Esophagus squamous epithelium (tissue), 5 donors: ENCODE measurements at places on chromosomes 1 and 21.
A peak's percentile ranks its signal among the peaks of the same experiment; 100 is the strongest.

DNA sequence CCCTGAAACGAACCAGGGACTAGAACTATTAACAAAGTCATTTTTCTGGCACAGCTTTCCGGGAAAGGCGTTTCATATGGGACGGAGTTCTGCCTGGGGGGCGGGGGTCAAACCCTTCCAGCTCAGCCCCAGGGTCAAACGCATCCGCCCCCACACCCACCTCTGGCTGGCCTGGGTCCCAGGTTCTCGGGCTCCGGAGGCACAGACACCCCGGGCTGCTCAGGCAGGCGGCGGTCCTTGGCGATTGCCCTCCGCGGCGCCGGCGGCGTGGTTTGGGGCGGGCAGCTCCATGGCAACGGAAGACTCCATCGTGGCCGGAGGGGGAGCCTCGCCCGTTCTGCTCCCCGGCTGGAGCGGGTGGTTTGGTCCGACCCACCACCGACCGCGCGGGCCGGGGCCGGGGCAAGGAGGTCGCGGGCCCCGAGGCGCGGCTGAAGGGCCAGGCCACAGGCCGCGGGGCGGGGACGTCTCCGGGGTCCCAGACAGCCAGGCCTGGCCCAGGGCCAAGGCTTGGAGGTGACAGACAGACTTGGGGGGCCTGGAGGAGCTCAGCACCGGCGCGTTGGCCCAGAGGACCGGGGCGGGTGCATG is at the start of gene CFAP74:
TSS of gene CFAP74 (minus strand) at position 246 of the 591 bp plus-strand sequence. CDS start 12,830 bp downstream, outside the sequence.
- H3K36me3 ChIP-seq = no peaks in the 10 kb centered on the region
- H3K4me1 ChIP-seq = no peaks in the 10 kb centered on the region
- no peaks in the 10 kb centered on the region for H3K27me3 ChIP-seq
- no peak within 1 kb of the TSS for H3K4me3 ChIP-seq
- DNase-seq = no peak

DNA sequence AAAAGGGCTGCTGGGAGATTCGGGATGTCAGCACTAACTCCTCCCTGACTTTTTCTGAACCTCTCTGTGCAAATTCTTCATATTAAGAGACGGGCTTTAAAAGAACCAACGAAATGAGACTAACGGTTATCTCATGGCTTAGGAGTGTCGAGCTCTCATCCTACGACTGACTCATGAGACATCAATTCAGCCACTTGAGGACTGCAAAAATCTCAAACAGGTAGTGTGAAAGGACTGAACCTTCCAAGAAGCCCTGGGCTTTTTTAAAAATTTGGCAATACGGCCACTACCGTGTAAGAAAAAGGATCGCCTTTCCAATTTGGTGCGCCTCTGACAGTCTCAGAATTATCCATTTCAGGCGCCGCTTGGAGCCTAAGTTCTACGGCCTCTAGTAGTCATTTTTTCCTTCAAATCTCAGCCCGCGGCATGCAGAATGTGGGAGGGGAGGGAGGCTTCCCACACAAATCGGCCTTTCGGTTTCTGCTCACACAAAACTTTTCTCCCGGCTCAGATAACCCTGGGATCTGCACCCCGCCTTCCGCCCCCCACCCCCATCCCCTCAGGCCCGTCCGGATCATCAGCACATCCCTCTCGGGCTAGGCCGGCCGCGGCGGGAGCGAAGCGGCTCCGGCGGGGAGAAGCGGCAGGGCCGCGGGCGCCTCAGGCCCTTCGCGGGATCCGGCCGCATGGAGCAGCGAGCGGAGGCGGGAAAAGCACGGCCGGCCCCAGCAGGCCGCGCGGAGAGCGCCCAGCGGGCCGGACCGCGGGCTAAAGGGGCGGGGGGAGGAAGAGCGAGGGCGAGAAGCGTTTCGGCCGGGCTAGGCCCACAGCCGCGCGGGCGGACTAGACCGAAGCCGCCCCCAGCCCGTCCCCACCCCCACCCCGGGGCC is 618 bp downstream of the HNRNPR start:
- no peak for DNase-seq
- peak overlapping the region; percentile 95 for H3K4me3 ChIP-seq
- peaks cover 41% of the 10 kb centered on the region for H3K4me1 ChIP-seq
- H3K27me3 ChIP-seq = no peaks in the 10 kb centered on the region
- H3K36me3 ChIP-seq = no peaks in the 10 kb centered on the region

GRCh38 chr1:156445789-156446263 is 54.7 kb downstream of the MEF2D start:
- H3K36me3 ChIP-seq = no peaks in the 10 kb centered on the region
- no peak overlapping the region for H3K4me3 ChIP-seq
- H3K4me1 ChIP-seq = no peaks in the 10 kb centered on the region
- no peak overlapping the region for H3K27ac ChIP-seq
- H3K27me3 ChIP-seq = peaks cover 14% of the 10 kb centered on the region
- DNase-seq = no peak

- DNase-seq = no peak
- no peaks in the 10 kb centered on the region for H3K36me3 ChIP-seq
- H3K4me1 ChIP-seq = peaks cover 5% of the 10 kb centered on the region
- H3K27ac ChIP-seq = no peak overlapping the region
- no peak overlapping the region for H3K4me3 ChIP-seq
Measured at GRCh38 chr21:41602531-41602930, 94.6 kb upstream of the TMPRSS2 start.

GRCh38 chr1:165539908-165540307 is 3.9 kb upstream of the LRRC52 start:
- no peak overlapping the region for H3K4me3 ChIP-seq
- no peak for DNase-seq
- H3K36me3 ChIP-seq = no peaks in the 10 kb centered on the region
- H3K4me1 ChIP-seq = peaks cover 10% of the 10 kb centered on the region
- H3K27me3 ChIP-seq = no peaks in the 10 kb centered on the region

DNA sequence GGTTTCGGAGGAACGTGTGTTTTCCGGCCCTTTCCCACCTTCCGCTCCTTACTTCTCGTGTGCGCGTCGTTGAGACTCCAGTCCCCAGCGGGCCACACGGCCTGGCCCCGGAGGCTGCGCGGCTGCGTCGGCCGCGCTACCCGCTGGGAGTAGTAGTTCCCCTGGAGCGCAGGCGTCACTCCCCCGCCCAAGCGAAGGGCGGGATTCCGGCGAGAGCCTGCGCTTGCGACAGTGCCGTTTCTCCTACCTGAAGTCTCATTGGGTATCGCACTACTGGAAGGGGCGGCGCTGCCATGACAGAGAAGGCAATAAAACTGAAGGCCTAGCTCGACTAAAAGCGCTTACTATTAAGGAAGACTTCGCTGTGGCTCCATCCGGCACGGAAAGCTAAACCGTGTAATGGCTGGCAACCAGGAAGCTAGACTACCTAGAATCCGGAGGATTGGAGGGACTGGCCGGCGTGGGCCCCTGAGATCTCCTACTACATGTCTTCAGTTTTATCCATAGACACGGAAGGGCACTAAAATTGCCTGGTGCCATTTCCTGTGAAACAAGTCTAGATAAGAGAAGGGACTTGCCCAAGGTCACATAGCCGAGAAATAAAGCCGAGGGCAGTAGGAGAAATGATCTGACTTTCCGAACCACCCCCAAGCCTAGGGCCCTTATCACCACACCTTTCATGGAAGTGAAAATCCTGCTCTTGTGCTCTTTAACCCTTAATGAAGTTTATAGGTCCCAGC is 797 bp upstream of the TMEM69 start:
- no peaks in the 10 kb centered on the region for H3K36me3 ChIP-seq
- no peaks in the 10 kb centered on the region for H3K27me3 ChIP-seq
- peak; percentile 87 for DNase-seq
